ENCODE measurements at places on chromosomes 1 and 21.

DNA sequence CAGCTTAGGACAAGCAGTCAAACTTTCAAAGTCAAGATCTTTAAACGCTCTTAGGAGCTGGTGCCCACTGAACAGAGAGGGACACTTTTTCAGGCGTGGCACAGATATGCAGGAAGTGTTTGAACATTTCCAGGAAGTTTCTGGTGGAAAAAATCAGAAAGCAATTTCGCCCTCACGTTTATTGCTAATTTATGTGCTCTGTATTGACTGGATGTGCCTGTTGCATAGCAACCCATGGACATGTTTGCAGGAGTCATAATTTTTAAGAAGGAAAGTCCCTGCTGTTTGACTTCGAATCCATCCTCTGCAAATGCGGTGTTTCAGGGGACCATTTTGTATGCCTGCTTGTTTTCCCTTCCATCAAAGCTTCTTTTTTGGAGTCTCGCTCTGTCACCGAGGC is 239.9 kb upstream of the IRF2BP2 start:
- no peak for DNase-seq

DNA sequence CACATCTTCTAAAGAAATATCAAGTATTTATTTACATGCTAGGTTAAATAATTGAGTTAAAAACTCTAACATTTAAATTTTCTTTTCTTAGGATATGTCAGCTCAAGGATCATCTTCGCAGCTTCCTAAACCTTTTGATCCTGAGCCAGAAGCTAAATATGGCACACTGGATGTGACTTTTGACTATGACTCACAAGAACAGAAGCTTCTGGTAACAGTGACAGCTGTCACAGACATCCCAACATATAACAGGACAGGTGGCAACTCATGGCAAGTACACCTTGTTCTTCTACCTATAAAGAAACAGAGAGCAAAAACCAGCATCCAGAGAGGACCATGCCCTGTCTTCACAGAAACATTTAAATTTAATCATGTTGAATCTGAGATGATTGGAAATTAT is 132.7 kb upstream of the SERTAD4 start:
- no peak for DNase-seq

DNA sequence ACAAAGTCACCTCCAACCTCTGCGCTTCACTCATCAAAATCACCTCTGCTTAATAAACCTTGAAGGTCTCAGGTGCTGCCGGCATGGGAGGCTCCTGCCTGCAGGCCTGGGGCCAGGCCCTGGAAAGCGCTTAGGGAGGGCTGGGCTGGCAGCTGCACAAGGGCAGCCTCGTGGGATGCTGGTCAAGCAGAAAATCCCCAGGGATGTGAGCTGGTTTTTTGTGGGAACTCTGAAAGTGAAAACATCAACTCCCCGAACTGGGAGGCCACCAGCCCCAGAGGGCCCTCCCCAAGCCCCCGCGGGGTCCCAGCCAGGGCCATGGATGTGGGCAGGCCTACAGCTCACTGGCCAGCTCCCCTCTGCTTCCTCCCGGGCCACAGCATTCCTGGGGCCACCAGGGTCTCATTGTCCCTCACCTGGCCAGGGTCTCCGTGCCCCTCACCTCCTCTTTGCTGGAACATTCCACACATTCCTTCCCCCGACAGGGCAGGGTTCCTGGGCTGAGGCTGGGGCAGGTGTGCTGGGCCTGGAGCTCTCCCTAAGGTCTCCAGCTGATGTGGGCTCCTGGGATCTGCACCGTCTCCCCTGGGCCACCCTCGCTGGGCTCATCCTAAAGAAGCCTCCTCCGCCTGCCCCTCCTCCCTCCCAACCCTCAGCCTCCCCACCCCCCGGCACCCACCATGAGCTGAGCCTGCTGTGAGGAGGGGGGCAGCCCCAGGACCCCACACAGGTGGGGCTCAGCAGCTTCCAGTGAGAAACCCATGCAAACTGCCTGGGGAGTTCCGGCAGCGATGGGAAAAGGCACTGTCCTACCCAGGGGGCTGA is 36.0 kb upstream of the POFUT2 start:
- no peak for DNase-seq

DNA sequence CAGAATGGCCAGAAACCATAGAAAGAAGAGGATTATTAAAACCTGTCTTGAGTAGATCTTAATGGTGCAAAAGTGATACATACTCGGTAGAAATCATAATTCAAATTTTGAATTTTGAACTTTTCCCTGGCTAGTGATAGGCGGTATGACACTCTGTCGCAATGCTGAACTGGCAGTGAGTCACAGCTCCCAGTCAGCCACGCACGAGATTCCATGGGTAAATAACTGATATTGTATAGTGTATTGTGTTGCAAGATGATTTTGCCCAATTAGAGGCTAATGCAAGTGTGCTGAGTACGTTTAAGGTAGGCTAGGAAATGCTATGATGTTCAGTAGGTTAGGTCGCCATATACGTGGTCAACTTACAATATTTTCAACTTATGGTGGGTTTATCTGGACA is 207.0 kb downstream of the SIPA1L2 start:
- DNase-seq, result no peak

DNA sequence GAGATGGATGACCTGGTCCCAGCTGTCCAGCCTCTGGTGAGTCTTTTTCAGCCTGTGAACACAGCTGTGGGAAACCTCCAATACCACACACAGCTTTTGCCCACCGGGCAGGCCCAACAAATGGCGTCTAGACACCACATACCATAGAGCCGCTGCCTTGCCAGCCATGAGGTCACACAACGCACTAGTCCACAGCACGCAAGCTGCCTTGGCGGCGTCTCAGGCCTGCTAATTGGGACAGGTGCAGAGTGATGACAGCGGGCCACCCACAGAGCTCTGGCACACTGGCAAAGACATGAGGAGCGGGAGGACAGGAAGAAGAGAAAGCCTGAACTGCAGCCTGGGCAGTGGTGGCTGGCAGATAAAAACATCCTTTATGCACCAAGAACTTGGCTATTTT is 125.5 kb downstream of the ADAMTS1 start:
- peak; percentile 10 for DNase-seq

- no peak for DNase-seq
These were observed 498.9 kb downstream of the NPHP4 start for GRCh38 chr1:5493275-5493674.

GRCh38 chr1:153532769-153533599 is 2.8 kb downstream of the S100A6 start:
- peak; percentile 91 for DNase-seq

DNA sequence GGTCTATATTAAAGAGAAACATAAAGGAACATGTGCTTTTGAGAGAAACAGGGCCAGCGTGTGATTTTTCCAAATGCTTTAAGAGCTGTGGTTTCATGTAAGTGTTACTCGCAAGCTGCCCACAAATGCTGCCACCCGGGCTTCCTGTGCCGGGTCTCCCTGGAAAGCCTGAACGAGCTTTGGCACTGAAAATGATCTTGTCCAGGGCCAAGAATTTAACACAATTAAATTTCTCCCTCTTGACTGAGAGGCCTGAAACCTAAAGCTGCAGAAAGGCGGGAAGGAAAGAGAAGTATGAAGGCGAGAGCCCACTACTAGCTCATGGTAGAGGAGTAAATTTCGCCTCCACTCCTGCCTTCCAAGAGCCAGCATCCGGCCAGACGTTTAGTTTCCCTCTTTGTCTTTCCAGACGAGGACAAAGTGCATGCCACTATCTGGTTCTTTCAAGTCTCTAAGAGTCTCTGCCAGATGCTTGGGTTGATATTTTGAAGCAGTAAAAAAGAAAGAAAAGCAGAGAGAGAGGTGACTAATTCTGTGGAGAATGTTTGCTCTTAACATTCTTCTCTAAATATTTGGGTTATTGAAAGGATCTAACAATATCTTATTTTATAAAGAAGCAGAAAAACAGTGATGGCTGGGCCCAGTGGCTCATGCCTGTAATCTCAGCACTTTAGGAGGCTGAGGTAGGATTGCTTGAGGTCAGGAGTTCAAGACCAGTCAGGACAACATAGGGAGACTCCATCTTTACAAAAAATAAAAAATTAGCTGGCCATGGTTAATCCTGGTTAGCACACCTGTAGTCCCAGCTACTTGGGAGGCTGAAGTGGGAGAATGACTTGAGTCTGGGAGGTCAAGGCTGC is 100.0 kb upstream of the HNRNPU start:
- no peak for DNase-seq

GRCh38 chr1:179251675-179252074 is 22.2 kb upstream of the ABL2 start:
- no peak for DNase-seq

DNA sequence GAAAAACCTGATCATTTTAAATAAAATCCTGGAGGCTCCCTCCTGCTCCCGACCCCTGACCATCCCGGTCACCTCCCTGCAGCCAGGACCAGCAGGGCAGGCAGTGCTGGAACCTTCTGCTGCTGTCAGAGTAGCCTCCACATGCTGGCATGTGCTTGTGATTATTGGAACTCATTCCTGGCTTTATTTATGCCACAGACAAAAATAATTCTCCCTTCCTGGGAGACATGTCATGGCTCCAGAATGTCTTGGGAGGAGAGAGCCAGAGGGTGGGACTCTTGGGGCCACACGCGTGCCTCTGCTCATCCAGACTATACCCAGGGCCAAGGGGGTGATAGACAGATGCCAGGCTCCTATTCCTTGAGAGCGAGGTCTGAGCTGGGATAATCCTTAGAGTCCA is 183.6 kb upstream of the RAB4A start:
- DNase-seq, result no peak

GRCh38 chr1:3702528-3702927 is 49.7 kb upstream of the CCDC27 start:
- no peak for DNase-seq

GRCh38 chr21:26820509-26820908 is 24.7 kb downstream of the ADAMTS1 start:
- no peak for DNase-seq

GRCh38 chr21:32392299-32392879 is 423 bp downstream of the URB1 start:
- DNase-seq, result no peak

DNA sequence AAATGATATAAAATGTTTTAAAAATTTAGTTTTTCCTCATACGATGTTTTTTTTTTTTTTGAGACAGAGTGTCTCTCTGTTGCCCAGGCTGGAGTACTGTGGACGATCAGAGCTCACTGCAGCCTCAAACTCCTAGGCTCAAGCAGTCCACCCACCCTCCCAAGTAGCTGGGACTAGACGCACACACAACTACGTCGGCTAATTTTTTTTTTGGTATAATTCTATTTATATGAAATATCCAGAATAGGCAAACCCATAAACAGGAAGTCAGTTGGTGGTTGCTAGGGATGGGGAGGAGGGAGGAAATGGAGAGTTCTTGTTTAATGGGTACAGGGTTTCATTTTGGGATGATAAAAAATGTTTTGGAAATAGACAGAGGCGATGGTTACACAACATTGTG is 56.5 kb downstream of the WARS2 start:
- DNase-seq, result no peak

DNA sequence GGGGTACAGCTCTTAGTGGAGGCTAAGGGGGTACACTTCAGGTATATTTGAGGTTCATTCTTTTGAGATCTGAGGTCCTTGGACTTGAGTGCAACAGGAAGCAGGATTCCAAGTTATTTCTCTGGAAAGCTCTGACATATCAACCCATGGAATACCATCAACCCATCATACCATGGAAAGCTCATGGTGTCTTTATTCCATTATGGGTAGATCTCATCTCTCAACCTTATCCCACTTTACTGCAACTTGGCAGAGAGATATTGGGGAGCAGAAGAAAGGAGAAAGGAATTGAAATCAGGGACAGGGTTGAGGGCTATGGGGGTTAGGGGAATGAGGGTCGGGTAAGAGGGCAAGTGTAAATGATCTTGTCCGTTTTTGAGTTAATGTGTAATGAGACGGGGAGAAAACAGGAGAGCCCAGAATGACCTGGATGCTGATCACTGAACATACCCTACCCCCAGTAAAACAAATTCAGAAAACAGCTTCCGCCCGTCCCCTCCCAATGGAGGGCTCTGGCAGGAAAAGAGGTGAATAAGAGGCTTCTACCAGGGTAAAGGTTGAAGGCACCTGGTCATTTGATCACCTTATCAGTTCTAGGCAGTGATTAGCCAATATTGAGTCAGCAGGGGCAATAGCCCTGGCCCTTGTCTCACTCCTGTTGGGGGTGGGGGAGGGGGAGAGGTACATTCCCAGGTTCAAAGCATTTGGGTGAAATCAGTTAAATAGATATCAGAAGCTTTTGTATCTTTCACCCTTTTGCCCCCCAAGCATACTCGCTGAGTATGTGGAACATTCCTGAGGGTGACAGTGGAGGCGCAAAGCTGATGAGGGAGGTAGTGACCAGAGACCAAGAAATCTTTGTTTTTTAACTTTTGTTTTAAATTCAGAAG is 622 bp upstream of the APOA2 start:
- no peak for DNase-seq

GRCh38 chr1:199862047-199862446 is 165.5 kb upstream of the NR5A2 start:
- no peak for DNase-seq

- DNase-seq, result no peak
These were observed 5.6 kb downstream of the C1orf35 start for GRCh38 chr1:228097333-228098081.

DNA sequence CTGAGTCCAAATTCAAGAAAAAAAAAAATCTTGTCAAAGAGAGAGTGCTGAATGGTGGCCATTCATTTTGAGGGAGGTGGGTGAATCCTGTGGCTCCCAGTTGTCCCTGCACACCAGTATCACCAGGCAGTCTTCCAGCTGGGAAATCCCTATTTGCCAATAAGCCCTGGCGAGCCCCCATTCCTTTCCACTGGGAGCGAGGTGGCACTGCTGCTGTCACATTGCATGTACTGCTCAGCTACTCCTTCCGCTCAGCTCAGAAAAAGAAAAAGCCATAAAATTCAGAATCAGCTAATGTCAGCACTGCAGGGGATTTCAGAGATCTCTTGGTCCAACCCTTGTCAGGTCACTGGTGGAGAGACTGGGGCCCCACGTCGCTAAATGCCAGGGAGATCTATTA is 298.5 kb downstream of the OMA1 start:
- no peak for DNase-seq

GRCh38 chr1:51901151-51901550 is 22.6 kb upstream of the NRDC start:
- DNase-seq, result no peak

GRCh38 chr1:175842550-175842949 is 99.2 kb upstream of the TNR start:
- DNase-seq, result no peak

GRCh38 chr1:162136760-162137159 is 67.3 kb downstream of the NOS1AP start:
- no peak for DNase-seq

- no peak for DNase-seq
These were observed 25.8 kb upstream of the CCN1 start for GRCh38 chr1:85554630-85555327.
